ENCODE measurements at places on chromosomes 16 and 17.

GRCh38 chr17:57396511-57396921 is 140.2 kb downstream of the MSI2 start:
- no peak for DNase-seq

DNA sequence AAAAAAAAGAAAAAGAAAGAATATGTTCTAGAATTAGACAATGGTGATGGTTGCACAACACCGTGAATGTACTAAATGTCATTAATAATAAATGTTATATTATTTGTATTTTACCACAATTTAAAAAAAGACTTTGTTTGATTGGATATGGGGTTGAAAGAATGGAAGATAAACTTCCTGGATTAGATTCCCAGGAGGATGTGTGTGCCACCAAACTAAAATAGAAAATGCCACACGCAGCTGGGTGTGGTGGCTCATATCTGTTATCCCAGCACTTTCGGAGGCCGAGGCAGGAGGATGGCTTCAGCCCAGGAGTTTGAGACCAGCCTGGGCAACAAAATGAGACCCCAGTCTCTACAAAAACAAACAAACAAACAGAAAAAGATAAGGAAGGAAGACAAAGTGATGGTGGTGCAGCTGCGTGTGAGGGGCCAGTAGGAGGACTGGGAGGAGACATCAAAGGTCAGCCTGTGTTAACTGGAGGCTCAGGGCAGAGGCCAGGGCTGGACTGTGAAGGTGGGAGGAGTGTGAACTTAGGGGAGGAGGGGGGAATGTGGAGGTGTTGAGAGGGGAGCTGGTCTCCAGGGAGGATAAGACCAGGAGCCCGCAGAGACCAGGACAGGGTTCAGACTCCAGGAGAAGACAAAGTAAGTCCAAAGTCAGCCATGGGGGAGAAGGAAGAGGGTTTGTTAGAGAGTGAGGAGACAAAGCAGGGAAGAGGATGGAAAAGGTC is 4.1 kb downstream of the PECAM1 start:
- no peak for DNase-seq

DNA sequence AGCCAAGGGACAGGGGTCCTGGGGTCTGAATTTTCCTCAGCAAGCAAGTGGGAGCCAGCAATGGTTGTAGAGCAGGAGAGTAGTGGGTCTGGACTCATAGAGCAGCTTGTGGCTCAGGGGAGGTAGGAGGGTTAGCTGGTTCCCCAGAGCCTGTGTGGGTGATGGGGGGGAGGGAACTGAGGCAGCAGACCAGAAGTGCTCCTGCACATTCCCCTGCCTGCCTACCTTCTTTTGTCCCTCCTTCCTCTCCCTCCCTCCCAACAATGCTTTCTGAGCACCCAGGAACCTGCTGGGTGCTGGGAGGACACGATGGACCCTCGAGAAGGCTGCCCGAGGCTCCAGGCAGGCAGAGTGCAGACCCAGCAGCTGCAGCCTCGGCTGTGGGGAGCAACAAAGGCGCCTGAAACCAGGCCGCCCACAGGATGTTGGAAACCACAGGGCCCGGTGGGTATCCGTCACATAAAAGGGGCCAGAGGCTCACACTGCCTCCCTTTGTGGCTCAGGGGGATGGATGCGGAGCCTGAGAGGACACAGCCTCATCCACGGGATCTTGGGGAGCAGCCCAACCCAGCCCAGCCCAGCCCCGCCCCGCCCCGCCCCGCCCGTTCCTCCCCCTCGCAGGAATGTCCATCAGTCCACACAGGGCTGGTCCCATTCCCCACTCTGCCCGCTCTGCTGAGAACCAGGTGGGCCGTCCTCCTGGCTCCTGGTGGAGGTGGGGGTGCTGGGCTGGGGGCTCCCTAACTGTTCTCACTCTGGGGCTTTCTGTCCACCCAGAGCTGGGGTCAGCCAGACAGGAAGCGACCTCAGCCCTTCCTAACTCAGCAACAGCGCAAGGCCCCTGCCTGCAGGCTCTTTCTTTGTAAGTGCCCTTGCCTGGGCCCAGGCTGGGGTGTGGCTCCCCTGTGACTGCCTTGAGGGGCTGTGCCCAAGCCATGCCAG is 1.7 kb upstream of the NLRC3 start:
- peak; percentile 39 for DNase-seq

DNA sequence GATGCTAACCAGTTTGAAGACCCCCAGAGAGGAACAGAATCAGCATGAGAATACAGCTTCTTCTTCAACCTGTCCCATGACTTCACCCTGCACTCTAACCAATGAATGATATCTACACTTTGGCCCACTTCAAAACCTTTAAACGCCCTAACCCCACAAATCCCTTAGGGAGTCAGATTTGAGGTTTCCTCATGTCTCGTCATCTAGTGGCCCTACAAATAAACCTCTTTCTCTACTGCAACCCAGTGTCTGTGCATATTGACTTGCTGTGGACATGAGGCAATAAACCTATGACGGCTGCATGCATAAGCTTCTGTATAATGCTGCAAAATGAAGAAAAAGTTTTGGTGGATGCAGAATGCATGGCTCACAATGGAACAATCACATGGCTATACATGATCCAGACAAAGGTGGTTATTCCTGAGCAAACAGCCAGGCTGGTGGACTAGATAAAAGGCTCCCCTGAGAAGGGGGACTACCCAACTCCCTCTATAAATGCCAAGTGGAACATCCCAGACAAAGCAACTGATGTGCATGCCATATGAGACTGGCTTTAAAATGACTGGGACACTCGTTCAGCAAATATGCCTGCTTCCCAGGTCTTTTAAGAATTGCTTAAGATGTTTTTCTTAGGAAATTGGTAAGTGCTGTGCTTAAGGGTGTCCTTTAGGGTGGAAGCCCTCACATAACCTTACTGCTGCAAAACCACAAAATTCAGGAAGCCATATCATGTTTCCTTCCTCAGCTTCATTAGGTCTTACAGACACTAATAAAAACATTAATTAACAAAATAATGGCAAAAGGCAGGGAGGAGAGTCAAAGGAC is 12.2 kb downstream of the N4BP1 start:
- no peak for DNase-seq

DNA sequence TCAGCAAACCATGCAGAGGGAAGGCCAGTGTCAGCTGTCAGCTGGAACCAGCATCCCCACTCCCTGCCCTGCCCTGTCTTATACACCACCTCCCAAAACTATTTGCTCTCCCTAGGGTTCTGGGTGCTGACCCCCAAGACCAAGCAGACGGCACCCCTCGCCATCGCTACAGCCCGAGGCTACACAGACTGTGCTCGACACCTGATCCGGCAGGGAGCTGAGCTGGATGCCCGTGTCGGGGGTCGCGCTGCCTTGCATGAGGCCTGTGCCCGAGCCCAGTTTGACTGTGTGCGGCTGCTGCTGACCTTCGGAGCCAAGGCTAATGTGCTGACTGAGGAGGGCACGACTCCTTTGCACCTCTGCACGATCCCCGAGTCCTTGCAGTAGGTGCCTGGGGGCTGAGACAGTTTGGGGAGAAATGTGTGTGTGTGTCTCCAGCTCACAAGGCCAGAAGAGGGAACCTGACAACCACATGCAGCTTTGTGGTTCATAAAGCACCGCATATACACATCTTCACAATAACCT is 1.5 kb downstream of the ASB16 start:
- DNase-seq, result no peak

- DNase-seq, result no peak
Observed at GRCh38 chr17:50003911-50004310, 8.9 kb upstream of the DLX3 start.

DNA sequence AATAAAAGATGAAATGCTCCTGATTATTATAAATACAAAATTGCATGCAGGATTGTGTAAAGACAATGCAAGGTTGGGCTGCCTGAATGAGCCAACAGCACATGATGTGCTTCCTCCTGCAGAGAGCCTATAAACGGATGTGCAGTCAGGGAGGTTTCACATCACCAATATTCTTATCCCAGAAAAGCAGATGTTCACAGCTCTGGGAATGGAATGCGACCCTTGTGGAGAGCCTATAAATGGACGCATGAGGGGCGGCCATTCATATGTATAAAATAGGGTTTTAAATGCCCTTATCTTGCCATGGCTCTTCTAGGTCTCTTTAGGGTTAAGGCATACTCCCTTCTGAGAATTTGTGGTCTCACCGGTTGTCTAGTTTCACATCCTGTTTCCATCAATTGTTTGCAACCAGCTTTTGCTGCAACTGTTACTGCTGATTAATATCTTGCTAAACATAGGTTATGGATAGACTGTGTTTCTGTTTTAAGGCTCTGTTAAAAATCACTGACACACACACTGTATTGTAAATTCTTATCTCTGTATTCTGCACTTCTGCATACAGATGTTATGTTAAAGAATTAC is 31.9 kb downstream of the SLFN11 start:
- no peak for DNase-seq

DNA sequence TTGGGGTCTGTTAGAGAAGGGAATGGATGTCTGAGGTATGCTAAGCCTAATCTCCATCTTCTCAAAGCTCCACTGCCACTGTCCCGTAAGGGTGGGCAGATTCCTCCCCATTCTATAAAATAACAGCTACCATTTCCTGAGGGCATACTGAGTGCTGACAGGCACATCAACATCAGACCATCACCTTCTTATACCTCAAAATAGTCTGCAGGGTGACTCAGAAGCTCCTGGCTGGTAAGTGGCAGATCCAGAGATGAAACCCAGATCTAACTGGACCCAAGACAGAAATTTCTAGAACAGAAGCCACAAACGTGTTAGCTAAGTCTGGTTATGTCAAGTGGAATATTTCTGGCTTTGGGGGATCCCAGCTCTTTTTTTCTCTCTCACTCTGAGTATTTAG is 548.0 kb downstream of the WWOX start:
- DNase-seq, result no peak

DNA sequence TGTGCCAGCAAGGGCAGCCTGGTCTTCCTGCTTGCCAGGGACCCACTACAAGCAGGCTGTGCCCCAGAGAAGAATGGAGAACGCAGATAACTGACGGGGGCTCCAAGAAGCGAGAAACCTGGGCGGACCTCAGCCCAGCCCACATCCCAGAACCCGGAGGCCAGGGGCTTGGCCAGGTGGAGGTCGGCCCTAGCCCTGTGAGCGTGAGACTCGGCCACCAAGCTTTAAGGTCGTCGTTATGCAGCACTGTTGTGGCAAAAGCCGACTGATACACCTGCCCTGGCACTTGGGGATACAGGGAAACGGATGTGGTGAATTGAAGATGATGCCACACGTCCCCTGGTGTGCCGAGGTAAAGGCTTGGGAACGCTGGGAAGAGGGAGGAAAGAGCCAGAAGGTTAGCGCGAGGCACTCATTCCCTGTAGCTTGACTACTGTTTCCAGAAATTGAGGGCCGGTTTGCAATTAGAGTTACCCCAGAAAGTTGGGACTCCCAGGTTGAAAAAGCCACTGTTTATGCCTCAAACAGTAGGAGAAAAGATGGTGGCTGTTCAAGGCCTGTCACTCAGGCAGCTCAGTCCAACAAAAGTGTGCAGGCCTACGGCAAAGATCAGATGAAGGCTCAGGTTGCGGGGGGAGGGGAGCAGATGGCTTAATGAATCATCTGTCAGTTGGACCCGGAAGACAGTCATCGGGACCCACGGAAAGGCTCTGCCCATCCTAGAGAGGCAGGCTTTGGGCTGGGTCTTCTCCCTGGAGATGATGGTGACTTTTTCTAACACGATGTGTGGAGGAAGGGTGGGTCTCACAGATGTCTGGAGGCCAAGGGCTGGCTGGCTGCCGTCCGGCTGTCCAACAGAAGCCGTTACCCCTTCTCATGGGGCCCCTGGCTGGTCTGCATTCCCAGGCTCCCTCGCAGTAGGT is 45.6 kb upstream of the BAHCC1 start:
- DNase-seq, result no peak

GRCh38 chr16:69406780-69407331 is 17.6 kb upstream of the CYB5B start:
- DNase-seq, result no peak

DNA sequence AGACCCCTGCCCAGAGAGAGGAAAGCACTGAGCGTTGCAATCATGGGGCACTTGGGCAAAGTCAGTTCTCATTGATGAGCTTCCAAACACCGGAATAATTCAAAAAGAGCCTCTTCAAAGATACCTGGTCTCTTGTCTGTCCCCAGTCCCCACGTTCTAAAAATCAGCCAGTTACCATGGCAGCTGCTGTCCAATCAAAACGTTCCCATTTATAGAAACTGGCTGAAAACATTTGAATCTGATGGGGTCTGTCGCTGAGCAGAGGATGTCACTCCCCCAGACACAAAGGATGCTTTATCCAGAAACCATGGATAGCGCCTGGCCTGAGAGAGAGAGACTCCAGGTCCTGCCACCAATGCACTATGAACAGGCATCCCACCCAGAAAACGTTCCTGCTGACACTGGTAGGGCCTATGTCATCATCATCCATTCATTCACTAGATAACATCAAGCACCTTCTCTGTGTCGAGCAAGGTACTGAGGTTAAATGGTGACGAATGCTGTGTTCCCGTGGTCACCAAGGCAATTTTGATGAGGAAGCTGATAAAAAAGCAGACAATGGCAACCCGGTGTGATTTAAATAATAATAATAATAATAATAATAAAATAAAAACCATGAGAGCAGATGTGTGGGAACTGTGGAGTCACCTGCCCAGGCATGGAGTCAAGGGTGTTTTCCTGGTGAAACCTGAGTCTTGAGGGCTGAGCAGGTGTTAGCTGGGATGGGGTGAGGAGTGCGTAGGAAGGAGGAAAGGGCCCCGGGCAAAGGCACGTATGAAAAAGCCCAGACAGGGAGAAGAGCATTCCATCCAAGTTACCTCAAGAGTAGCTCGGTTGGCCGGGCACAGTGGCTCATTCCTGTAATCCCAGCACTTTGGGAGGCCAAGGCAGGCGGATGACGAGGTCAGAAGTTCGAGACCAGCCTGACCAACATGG is 19.0 kb upstream of the CALB2 start:
- DNase-seq, result no peak

DNA sequence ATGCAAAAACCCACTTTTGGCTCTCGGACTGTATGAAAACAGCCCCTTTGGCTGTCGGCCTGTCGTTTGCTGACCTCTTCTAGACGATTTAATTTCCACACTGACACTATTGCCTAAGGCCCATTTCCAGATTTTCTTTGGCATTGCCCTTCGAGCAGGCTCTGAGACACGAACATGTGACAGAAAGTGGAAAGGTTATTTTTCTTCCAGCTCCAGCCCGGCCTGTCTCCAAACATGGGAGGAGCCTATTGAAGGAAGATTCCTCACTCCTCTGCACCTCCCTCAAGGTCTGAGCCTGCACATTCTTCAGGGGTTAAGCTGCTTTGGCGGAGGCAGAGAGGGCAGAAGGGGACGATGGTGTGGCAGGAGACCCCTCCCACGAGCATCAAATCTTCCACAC is 85.9 kb upstream of the FOXF1 start:
- no peak for DNase-seq

DNA sequence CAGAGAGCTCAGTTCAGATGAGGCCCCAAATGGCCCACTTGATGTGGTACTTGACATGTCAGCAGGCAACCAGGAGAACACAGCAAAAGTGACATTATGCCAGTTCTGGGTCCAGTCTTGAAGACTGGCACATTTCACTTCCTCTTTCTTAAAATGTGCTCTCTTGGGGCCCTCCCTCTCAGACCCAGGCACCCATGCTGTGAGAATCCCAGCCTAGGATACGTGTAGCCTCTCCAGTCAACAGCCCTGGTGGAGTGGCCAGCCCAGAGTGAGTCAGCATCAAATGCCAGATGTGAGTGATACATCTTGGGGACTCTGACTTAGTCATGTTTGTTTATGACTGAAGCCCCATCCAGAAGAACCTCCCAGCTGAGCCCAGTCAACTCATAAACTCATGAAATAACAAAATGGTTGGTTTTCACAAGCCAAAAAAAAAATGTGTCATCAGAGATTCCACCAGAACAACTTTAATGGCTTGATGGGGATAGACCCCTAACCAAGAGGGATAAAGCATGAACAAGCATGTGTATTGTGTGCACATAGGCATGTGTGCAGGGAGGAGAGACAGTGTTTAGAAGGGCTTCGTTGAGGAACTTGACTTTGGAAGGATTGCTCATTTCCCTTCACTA is 82.5 kb upstream of the TNRC6C start:
- DNase-seq, result no peak
